Endothelial cell (in vitro differentiated cells): ENCODE measurements at places on chromosomes 12 and 14.

DNA sequence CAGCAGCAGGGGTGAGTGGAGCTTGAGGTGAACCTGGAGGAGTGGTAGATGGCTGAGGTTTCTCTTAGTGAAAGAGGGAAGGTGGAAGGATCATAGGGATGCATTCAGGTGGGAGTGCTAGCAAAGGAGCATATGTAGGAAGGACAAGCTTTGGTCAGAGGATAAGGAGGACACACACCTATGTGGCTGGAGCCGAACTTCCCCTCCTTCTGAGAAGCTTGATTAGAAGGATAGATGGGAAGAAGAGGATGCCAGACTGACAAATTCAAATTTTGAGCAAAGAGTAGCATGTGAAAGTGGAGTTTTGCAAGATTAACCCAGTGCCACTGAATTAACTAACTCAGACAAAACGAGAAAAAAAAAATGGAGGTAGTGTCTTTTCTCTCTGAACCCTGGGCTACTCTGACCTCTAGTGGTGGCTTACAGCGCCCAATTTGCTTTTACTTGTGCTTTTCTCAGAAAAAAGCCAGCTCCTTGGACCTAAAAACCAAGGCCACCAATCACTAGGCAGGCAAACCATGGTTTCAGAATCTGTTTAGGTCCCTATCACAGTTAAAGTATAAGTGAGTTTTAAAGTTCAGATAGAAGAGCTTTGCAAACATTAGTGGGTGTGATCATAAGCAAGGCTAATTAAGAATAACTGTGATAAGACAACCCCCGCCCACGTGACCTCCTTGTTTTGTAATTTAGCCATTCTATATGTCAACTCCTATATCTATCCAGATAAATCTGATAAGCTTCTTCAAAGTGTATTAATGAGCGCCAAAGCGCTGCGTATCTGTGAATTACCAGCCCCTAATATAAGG is 15.5 kb downstream of the EMP1 start:
- peak; percentile 72 for DNase-seq

GRCh38 chr14:44149597-44149996 is 357.5 kb downstream of the FSCB start:
- DNase-seq: peak; percentile 65

DNA sequence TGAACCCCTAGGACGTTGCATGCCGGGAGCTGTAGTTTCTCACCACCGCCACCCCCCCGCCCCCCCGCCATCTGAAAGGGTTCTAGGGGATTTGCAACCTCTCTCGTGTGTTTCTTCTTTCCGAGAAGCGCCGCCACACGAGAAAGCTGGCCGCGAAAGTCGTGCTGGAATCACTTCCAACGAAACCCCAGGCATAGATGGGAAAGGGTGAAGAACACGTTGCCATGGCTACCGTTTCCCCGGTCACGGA is 501 bp upstream of the HSP90B1 start:
- no peak for DNase-seq

GRCh38 chr12:76247026-76247646 is 101.1 kb downstream of the BBS10 start:
- no peak for DNase-seq

DNA sequence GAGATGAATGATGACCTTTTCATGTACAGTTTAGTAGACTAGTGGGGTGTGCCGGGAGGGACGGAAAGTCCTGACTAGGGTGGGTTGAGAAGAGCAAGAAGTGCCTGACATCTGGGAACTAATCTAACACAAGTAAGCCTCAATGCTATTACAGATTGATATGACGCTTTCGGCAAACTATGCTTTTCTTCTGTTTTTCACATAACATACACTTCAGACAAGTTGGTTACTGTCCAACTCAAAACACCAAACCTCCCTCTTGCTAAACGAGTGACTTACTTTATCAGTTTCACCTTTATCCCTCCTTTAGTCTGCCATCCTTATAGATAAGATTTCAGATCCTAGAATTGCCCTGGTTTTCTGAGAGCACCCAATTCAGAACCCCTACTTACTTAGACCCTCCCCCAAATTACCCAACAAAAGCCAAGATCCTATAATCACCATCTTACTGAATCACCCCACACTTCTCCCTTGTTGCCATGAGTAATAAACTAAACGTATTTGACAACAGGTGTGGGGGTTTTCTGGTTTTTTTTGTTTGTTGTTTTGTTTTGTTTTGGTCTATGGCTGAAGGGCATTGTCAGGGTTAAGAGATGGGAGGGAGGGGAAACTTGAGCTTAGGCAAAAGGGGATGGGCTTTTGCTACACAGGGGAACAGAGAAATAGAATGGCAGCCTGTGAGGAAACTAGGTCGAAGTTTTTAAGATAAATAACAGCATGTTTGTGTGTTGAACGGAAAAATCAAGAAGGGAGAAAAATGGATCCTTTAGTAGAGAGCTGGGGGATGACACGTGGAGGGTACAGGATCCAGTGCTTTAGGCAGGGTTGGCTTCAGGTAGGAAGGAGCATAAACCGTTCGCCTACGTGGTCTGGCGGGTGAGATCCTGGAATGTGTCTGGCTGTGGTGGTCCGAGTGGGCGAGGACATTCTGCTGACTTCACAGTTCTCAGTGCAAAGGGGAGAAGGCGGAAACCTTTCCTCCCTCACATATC is 6.1 kb upstream of the PSMA3 start:
- DNase-seq: no peak

GRCh38 chr14:105839425-105840265 is 313.3 kb downstream of the TMEM121 start:
- DNase-seq: no peak

- DNase-seq: no peak
These were observed 7.3 kb upstream of the BATF start for GRCh38 chr14:75514673-75515628.

DNA sequence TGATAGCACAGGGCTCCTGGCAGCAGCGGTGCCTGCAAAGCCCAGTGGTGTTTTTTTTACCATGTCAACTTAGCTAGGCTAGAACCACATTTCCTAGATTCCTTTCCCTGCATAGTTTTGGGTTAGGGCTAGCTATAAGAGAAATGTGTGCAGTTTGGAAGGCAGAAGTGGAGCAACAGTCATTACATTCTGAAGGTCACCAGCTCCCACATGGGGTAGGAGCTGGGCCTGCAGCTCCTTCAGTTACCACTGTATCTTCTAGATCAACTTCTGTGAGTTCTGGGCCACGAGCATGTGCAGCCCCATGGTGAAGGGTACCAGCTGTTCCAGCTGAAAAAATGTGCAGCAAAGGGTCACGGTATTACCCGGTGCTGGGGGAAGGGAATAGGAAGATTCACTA is 2.3 kb upstream of the SLC25A3 start:
- DNase-seq: no peak

DNA sequence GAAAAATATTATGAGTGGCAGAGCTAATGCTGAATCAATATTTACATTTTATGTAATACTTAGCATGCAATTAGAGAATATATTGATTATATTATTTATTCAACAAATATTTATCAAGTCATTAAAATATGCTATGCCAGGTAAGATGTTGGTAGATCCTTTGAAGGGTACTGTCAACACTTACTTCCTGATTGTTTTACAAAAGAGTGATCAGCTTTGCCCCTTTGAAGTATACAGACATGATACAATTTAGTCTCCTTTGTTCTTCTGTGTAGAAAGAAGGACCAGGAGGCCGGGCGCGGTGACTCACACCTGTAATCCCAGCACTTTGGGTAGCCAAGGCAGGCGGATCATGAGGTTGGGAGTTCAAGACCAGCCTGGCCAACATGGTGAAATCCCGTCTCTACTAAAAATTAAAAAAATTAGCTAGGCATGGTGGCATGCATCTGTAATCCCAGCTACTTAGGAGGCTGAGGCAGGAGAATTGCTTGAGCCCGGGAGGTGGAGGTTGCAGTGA is 73.9 kb upstream of the IFNG-AS1 start:
- DNase-seq: no peak

DNA sequence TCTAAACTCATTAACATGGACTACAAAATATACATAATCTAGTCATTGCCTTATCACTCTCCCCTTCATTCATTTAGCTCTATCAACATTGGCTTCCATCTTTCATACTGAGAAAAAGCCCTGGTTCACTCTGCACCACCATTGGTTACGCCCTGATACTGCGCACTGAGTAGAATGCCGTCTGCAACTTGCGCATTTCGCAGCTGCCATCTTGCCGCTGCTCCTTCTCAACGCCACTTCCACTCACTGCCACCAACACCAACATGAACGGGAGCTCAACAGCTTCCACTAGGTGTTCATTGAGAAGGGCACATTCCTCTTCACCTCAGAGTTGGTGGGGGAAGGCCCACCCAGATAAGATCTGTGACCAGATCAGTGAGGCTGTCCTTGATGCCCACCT is 71.3 kb downstream of the EEA1 start:
- no peak for DNase-seq

- DNase-seq: no peak
These were observed 159.1 kb downstream of the RASSF9 start for GRCh38 chr12:85676816-85677749.

DNA sequence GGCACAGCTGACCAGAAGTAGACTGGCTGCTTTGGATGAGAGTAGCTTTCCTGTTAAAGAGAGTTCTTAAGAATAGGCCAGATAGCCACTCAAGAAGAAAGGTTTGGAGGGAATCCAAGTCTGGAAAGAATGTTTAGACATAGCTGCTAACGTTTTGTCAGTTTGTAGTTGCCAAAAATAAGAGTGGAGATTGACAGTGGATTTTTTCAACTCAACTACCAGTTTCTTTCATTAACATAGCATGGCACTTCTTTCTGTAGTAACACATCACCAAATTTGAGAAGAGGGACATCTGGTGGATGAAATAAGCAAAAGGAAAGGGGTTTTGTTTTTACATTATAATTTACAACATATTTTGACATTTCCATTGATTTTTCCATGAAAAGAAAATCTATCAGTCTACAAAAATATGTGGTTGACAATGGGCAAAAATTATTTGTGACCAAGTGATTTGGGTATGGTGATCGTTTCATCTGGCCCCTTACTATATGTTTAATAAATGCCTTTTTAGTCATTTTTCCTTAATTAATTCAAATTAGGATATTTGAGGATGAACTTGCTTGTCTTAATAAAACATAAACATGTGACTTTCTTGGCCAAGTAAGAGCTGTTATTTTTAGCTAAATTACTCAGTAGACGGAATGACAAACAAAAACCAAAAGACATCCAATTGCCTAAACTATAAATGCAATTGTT is 71.1 kb downstream of the PTPRR start:
- no peak for DNase-seq

DNA sequence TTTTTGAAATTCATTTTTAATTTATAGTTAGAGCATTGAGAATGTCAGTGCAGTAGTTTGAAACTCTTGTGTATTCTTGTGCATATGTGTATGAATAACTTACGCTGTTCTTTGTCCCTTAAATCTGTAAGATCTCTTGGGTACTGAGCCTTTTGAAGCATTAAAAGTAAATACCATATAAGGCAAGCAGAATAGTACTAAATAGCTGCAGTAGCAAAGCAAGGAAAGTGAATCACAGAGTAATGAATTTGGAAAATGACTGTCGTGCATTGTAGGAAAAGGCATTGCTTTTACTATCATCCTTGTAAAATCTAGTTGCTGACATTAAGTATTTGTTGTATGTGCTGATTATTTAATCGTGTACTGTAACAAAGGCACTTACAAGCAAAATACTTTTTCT is 12.1 kb downstream of the CNOT2 start:
- DNase-seq: no peak

DNA sequence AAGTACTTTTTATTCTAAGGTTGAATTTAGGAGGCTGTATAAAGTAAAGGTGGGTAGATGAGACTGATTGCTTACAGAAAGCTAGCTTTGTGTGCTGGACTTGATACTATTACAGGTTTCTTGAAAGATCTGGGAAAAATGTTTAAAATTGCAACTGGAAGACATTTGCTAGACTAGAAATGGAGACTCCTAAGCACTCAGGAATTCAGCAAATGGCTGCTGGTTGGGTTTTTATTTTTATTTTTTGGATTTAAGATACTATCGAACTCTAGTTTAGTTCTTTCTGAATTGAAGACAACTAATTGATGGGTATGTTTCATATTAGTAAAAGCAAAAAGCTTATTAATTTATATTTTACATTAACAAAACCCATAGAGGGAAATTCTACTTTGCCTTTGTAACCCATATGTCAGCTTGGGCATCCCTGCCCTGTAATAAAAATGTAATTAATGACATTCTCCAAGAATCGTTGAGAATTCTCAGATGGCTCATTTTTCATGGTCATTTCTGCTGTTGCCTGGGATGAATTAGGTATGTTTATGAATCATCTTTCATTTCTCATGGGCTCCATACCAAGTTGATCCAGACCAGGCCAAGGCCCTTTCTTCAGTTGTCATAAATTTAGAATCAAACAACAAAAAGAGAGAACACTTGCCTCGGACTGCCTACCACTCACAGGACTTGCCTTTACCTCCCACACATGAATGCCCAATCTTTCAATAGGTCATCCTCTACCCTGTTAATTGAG is 102.1 kb downstream of the ERGIC2 start:
- no peak for DNase-seq

DNA sequence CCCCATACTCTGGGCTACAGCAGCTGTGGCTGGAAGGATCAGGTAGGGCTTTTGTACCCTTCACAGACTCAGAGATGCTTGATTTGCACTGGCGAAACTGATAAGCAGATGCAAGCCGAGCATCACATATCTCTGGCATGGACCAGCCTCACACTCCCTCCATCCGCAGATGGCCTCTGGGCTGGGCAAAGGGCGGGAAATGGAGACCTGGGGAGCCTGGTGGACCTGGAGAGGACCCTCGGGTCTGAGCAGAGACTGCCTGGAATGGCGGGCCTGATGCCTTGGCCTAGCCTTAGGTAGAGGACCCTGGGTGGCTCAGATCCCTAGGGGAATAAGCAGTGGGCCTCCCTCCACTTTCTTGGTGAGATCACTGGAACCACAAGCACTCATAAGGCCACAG is 53.2 kb downstream of the GALNT16 start:
- DNase-seq: no peak

DNA sequence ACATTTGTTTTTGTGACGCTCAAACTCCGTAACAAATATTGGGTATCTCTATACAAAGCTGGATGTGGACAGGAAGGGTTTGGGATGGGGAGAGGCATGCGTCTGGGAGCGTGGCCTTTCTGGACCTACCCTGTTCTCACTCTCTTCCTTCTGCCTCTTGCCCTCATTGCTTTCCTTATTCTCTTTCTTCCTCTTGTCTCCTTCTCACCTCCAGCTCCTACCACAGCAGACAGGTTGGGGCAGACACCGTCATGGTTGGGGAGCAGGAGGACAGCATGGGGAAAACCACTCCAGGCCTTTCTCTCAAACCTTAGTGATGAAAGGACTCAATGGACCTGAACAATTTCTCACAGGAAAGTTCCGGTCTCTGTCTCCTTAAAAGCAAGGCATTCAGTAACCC is 465.3 kb downstream of the RAD51B start:
- DNase-seq: no peak
